ENCODE measurements at places on chromosomes 1 and 21.

GRCh38 chr1:206969090-206969489 lies 1.2 kb downstream of the FCAMR start:
- DNase-seq = no peak

DNA sequence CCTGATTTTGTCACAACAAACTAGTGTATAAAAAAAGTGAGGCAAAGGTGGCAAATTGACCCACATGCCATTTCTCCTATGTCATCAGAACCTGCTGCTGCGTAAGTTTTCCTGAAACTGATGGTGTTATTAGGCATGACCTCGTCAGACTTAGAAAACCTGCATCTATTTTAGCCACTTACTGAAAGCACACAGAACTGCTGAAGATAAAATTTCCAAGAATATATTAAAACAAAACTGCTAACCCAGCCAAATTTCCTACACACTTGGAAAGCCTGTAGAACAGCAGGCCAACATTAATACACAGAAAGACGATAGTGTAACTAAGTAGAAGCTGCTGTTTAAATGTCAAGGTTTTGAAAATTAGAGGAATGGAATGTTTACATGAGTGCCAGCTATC lies 674.5 kb upstream of the CXADR start:
- DNase-seq = no peak

DNA sequence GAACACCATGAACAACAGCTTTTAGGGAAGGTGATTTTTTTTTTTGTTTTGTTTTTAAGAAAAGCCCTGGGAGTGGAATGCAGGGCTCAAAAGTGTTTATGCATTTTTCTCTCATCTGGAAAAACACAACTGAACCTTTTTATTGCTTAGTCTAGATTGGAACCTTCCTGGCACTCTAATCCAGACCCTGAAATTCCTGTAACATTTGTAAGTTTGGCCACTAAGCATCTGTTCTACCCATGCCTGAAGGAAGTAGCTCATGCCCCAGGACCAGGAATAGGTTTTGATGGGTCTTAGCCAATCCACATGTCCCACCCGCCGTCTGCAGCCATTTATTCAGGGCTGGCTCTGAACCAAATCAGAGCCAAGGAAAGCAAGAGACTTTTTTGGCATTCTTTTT lies 39.7 kb upstream of the SLC2A1 start:
- no peak for DNase-seq

DNA sequence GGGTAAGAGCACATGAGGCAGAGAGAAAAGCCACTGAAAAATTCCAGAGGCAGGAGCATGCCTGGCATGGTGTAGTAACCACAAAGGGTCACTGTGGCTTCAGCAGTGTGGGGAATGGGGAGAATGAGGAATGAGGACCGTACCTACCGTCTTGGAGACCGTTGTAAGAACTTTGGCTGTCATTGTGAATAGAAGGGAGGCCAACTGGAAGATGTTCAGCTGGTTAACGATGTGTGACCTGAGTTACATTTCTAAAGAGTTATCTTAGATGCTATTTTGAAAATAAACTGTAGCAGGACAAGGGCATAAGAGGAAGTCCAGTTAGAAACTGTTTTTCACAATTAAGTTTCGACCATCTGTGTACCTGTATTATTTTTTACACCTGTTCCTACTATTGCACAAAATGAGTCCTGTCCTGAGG lies 365.5 kb upstream of the SGIP1 start:
- DNase-seq = no peak

DNA sequence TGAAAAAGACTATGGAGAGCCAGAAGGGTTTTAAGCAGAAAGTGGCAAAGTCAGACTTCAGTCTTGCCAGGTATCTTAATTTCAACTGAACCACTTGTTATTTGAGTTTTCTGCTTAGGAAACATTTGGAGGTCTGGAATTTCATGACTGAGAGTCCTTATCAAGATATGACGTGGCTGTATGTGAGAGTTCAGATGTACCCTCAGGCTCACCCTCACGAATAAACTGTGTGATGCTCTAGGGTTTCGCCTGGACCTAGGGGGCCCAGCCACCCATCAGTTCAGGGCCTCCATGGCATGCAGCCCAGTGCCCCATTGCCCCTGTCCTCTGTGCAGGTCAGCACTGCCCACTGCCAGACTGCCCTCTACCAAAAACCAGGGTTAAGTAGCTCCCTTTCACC lies 30.6 kb upstream of the TADA1 start:
- DNase-seq = no peak
